ENCODE measurements at places on chromosomes 3 and 15. TPM values are rescaled to one million over a fixed set of nuclear protein-coding genes. Genes with fewer than 3 reads are reported as not detected.

The TMA7 gene
- total RNA-seq: 433 TPM

The UBE2E2 gene
- 37.3 TPM for total RNA-seq

The CHCHD4 gene
- 11.4 TPM for total RNA-seq

The TRIM42 gene
- not detected for total RNA-seq

The RNF168 gene
- 17.4 TPM for total RNA-seq

The NPHP3 gene
- 20.7 TPM for total RNA-seq

The TMEM207 gene
- not detected for total RNA-seq

The GASK1A gene
- 0.92 TPM for total RNA-seq

The MED12L gene
- 0.66 TPM for total RNA-seq

The CYP8B1 gene
- not detected for total RNA-seq

The FGF12 gene
- total RNA-seq: 0.12 TPM

The SLC12A8 gene
- total RNA-seq: 1.3 TPM

The SH2D7 gene
- not detected for total RNA-seq

The P2RY1 gene
- 1.2 TPM for total RNA-seq

The PRTG gene
- total RNA-seq: 0.62 TPM

The CDHR4 gene
- 0.06 TPM for total RNA-seq

The PCNP gene
- total RNA-seq: 76.8 TPM

The SPATA12 gene
- under 0.01 TPM for total RNA-seq

The BMF gene
- 3.2 TPM for total RNA-seq

The RAB11A gene
- 286 TPM for total RNA-seq
